MV-4-11 (cell line): ENCODE measurements at places on chromosomes 11 and 22.

DNA sequence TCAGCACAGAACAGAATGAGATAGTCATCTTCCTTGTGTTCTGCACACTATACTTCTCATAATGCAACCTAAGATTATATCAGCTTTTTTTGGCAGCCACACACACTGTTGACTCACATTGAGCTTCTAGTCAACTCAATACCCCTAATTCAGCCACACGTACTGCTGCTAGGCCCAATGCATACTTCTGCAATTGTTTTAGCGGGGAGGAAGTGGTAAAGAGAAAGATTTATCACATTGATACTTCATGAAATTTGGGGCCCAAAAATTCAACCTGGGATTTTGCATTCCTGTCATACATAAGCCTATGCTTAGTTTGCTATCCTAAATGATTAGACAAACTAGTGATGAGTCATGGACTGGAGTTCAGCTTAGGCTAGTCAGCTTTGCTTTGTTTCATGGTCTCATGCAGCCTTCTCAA, 8.6 kb upstream of the UPB1 start:
- peak; percentile 93 for DNase-seq

GRCh38 chr22:46842606-46843005, 80.2 kb downstream of the TBC1D22A start:
- no peak for DNase-seq

GRCh38 chr11:84686716-84687115, 940.4 kb downstream of the DLG2 start:
- no peak for DNase-seq

GRCh38 chr11:128929468-128929867, 13.2 kb downstream of the TP53AIP1 start:
- DNase-seq, result no peak
